ENCODE measurements at places on chromosomes 11 and 22.

- no peak for DNase-seq
Measured at GRCh38 chr22:23138584-23139435, 3.0 kb downstream of the RSPH14 start.

DNA sequence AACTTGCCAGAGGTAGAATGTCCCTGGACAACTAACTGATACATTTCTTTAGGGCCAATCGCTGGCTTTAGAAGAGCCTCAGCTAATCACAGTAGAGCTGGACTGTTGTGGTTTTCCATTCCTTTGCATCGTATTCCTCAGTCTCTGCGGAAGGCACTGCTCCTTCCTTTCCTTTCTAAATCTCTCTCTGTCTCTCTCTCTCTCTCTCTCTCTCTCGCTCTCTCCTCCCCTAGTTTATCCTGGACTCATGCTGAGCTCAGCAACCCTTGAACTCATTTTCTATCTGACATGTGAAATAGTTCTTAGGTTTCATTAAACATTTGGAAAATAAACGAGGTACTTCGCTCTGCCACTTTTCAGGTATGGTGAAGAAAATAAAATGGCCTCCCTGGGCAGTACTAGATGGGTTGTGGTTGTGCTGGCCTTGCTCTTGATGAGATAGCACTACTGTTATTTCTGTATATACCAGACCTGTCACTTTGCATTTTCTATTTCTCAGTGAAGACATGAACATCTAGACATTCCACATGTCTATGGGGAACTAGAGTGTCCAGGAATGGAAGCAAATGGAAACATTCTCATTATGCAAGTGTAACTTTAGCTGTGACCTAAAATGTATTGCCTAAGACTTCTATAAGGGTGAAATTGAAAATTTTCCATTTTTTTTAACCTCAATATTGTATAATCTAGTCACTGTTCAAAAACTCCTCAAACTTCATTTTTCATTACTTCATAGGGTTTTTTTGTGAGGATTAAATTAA lies 12.0 kb upstream of the SESN3 start:
- no peak for DNase-seq

DNA sequence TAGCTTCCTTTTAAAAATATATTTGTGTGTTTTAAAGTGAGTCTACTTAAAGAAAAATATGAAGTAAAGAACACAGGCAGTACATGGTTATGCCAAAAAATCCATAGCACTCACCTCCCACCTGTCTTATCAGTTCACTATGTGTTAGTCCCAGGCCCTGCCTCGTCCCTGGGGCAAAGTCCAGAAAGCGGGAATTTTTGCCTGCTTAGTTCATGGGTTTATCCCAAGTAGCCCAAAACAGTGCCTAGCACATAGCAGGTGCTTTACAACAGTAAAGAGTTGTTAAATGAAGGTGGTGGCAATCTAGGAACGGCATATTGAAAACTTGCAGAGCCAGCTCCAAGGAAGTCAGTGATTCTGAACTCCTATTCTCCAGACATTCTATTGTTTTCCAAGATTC lies 154.0 kb downstream of the MN1 start:
- no peak for DNase-seq

DNA sequence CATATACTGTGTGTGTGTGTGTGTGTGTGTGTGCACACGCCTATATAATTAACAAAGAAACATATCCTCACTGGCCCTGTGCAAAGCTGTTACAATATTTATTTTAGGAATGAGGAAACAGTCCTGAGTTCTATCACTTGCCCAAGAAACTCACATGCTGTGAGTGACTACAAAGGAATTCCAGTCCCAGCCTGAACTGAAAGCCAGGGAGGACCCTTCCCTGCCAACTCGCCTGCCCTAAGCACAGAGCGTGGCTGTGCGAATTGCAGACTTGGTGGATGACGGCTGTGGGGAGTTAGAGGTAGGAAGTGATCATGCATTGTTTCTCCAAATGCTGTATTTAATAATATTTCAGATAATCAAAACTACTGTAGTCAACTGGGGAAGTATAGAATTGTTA lies 26.4 kb upstream of the CD5 start:
- DNase-seq: peak; percentile 37

DNA sequence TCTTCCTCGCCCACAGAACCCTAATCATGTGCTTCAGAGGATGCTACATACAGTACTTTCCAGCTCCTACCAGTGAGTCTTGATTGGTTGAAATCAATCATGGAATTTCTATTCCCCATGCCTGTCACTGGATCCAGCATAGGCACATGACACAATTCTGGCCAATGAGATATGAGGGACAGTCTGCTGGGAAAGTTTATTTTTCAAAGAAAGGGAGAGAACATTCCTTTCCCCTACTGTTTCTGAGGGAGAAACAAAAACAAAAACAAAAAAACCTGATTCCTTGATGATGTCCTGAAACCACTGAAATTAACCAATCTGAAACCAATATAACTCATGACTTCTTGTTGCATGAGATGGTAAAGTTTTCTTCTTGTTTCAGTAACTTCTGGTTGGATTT lies 3.3 kb upstream of the RCN1 start:
- DNase-seq: peak; percentile 46

- DNase-seq: no peak
Measured at GRCh38 chr11:109730669-109731068, 308.7 kb downstream of the C11orf87 start.

DNA sequence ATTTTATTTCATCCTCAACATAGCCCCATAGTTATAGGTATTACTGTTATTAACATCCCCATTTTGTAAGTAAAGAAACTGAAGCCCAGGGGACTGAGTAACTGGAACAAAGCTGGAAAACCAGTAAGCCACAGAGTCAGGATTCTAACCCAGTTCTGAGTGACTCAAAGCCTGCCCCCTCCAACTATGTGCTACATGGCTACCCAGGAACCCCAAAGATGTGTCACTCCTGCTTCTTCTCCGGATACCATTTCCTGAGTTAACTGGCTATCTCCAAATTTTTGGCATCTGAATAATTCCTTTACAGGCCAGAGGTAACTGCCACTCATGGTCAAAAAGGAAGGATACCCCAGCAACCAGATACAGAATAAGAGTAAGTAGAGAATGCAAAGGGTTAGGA lies 43.6 kb downstream of the TENM4 start:
- peak; percentile 61 for DNase-seq

- peak; percentile 6 for DNase-seq
Measured at GRCh38 chr22:19483481-19484244, 3.9 kb downstream of the CDC45 start.

- DNase-seq: no peak
Measured at GRCh38 chr22:46031066-46031465, 54.1 kb upstream of the WNT7B start.

GRCh38 chr11:17744151-17744940 lies 9.8 kb downstream of the KCNC1 start:
- DNase-seq: peak; percentile 29

DNA sequence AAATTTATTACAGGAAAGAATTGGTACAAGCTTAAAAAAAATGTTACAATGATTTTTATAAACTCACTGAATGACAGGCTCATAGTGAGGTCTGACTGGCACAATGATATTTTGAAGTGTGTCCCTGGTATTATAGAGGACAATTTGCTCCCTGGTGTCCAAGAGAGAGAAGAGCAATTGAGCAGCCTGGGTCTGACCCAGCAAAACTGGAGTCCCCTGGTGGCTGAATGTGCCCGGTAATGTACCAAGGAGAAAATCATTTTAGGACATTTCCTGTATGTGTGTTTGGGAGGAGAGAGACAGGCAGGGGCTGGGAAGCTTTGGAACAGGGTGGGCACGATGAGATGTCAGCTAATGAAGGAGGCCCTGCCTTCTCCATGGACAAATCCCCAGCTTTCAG lies 125.3 kb downstream of the APOL5 start:
- no peak for DNase-seq

DNA sequence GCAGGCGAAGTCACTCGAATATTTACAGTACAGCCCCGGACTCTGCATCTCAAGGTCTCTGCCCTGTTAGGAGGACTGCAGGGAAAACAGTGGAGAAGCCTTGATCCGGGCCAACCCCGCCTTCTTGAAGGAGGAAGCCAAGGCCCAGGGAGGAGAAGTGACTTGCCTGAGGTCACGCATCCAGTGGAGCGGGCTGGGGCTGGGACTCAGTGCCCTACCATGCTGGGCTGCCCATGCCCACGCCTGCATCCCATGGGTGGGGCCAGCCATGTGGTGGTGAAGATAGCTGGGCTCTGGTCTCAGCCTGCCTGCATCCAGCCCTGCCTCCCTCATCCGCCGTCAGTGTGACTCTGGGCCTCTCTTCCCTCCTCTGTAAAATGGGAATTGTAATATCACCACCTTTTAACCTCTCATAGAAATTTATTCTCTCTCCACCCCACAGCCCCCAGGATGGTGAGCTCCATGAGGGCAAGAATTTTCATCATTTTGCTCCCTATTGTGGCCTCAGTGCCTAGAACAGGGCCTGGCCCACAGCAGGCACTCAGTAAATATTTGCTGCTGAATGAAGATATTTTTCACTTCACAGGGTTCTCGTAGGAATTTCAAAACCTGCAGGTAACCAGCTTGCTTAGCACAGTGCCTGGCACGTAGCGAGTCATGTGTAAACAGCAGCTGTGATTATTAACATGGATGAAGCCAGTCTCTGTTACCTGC lies 57.3 kb downstream of the OTOG start:
- DNase-seq: no peak

- no peak for DNase-seq
Measured at GRCh38 chr11:107598225-107599139, 7.5 kb downstream of the ELMOD1 start.

- DNase-seq: no peak
Measured at GRCh38 chr11:93653080-93653479, 8.4 kb upstream of the CEP295 start.

DNA sequence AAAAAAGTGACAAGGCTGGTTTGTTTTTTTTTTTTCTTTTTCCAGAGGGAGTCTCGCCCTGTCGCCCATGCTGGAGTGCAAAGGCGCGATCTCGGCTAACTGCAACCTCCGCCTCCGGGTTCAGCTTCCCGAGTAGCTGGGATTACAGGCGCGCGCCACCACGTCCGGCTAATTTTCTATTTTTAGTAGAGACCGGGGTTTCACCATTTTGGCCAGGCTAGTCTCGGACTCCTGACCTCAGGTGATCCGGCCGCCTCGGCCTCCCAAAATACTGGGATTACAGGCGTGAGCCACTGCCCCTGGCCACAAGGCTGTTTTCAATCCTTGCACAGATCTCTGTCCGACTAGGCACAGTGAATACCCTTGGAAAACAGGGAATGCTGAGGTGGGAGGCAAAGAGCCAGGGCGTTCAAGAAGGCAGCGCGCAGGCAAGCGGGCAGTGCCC lies 566 bp downstream of the ATP6V1E1 start:
- no peak for DNase-seq

- DNase-seq: peak; percentile 85
Measured at GRCh38 chr11:46295312-46296058, 18.0 kb downstream of the CREB3L1 start.

DNA sequence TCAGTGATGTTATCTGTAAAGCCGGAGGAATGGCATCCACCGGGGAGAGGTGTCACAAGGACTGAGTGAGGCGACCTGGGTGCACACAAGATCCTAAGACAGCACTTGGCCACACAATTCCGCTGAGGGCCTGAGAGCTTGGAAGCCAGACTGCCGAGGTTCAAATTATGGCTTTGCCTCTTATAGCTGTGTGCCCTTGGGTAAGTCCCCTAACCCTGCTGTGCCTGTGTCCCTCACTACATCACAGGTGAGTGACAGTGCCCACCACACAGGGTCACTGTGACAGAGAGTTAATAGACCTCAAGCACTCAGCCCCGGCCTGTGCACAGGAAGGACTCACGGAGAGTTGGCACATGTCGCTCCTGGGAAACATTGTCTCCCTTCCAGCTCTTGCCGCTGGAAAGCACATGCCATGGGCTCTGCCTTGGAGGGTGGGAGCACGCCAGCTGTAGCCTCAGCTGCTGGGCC lies 592 bp downstream of the RHOD start:
- DNase-seq: no peak

DNA sequence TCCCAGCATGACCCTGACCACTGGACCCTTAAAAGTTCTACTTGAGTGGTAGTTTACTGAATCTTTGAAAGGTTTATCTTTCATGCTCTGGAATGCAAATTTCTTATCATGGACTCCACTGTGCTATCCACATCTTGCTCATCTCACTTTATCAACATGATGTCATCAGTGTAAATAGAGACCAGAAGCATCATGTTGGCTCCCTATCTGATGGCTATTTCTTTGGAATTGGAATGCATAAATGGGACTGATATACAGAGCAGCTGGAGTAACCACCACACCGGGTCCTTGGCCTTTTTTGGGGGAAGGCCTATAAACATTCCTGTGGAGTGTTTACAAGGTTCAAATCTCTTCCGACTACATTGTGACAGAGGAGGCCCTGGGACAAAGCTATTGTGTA lies 74.1 kb upstream of the CEP126 start:
- no peak for DNase-seq

GRCh38 chr22:20399866-20400605 lies 6.1 kb downstream of the ZNF74 start:
- no peak for DNase-seq

DNA sequence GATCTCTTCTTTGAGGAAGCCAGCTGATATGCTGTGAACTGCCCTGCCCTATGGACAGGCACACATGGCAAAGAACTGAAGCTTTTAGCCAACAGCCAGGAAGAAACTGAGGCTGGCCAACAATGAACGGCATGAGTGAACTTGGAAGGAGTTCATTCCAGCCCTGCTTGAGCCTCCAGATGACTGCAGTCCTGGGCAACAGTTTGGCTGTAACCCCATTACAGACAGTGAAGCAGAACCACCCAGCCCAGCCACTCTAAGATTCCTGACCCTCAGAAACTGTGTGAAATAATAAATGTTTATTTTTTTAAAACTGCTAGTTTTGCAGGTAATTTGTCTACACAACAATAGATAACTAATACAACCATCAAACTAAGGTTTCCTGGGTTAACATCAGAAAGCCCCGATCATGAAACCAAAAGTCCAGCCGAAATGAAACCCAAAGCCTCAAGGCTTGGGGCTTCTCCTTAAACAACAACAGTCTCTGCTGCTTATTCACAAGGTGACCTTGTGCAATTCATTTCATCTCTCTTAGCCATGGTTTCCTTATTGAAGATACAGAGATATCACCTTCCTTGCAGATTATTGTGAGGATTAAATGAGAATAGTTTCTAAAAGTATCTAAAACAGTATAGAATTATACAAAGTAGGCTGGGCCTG lies 31.4 kb downstream of the PAK1 start:
- DNase-seq: no peak

- no peak for DNase-seq
Measured at GRCh38 chr22:45787759-45788158, 116.1 kb downstream of the ATXN10 start.

GRCh38 chr11:32005786-32006416 lies 85.0 kb upstream of the RCN1 start:
- DNase-seq: peak; percentile 32

DNA sequence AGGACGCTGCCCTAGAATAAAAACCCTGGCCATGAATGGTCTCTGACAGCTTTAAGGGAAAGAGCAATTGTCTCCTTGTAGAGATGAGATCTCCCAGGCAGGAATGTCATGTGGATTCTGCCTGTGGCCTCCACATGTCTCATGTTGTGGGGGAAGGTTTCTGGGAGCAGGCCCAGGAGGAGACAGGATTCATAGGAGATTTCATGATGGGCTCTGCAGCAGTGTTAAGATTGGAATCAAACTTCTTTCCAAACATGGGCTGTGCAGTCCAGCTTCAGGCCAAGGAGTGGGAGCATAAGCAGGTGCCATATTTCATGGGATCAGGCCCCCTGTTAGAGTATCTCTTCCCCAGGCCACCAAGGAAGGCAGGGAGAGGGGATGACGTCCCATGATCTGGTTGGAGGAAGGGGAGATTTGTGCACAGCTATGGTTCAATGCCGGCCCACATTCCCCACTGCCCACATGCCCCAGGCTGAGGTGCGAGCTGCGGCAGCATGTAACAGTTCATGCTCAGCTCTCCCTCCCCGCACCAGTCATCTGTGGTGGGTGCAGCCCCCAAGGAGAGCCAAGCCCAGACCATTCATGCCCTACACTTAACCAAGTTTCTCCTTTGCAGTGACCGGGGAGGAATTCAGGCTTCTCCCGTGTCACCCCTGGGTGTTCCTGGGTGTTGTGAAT lies 42.5 kb downstream of the LMO1 start:
- DNase-seq: peak; percentile 20
